ENCODE measurements at places on chromosomes 5 and 9.

DNA sequence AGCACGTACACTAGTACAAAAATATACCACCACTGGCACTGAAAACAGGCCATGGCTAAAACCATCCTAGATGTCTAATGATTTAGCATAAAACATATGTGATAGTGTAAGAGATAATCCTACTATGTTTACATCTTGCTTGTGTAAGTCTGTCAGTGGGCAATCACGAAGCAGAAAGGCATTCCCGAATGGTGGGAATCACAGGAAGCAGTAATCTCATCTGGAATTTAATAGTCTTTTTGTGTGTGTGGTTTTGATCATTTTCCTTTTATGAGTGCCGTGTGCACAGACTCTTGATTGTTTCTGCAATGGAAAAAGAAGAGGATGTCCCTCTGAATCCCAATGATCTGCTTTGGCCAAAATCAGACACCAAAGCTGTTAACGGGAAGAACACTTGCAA, 200.5 kb downstream of the EBF1 start:
- DNase-seq = no peak

DNA sequence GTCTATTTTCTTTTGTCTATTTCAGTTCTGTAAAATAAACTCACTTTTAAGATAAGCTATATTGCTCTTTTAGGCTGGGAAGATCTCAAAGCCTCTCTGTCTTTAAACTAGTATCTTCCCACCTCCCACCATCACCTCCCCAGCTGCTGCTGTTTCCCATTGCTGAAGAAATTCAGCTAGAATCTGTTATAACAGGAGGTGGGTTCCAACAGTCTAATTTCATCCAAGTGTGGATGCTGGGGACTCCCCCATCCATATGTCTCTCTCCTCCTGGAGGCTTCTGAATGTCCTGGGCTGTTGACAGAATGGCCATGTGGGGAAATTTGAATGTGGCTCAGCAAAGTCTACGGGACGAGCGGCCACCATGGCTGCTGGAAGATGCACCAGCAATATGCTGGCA, 301.0 kb downstream of the RASEF start:
- DNase-seq = no peak

DNA sequence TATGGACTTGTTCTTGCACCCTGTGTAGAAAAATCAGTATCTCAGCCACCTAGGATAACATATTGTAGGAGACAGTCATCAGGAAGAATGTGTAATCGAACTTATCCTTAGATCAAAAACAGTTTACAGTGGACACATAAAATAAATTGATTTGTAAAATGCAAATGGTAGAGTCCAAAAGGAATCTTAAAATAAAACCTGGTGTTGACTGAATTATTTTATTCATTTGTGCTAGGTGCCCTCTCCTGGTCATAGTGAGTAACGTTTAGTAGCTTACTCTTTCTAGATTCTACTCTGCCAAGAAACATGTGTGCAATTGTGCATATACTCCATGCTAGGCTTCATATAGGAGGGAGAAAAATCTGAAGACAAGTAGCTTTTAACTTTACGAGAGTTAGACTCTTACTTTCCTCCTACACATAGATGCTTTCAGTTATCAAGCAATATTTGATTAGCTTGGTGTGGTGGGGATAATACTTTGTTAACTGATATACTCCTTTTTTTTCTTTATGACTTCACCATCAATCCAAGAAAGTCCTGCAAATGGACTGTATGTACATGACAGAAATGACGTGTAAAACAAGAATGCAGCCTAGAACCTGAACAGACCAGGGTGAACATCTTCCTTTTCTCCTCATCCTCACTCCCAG, 23.7 kb upstream of the LOX start:
- DNase-seq = no peak

DNA sequence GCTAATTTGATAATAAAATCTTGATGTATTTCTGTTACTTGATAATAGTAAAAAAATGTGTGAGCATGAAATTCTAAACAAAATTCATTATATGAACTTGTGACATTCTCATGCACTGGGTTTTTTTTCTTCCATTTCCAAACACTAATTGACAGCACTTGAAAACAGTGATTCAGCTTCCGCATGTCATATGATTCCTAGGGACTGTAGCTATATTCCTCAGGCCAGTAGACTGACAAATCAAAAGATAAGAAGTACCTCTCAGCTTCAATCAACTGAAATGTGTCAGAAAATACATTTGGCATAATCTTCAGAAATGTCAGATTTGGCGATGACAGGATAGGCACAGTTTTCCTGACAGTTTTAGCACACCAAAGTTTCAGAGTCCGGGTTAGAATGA, 52.5 kb downstream of the EFNA5 start:
- no peak for DNase-seq

GRCh38 chr9:95087659-95088242, 229.8 kb downstream of the FANCC start:
- DNase-seq = no peak

DNA sequence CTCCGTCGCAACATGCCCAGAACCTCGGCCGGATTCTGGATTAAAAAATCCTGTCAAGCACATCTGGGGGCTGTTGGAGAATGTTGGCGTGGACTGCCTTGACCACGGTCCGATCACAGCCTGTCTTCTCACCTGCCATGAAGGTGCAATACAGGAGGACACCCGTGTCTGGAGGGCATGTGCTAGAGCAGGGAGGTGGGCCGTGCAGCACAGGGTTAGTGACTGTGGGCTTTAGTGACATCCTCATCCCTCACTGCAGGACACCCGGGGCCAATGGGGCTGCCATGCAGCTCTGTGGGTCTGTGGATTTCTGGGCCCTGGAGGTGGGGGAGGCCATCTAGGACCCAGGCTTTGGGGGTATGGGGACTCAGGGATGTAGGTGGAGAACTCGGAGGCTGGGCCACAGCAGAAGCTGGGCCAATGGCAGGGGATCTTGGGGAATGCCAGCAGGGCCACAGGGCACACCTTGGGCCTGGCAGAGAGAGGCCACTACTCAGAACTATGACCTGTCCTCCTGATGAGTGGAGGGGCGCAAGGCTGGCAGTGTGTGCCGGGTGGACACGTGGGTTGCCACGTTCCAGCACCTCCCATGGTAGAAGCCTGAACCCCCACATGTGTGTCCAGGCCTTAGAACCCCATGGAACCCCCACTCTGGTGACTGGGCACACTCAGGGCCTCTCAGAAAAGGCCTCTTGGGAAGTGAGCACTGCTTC, 23.3 kb downstream of the ZDHHC11B start:
- DNase-seq = no peak

- DNase-seq = no peak
These were observed 49.9 kb upstream of the TTC23L start for GRCh38 chr5:34789021-34789531.

GRCh38 chr5:154782812-154783592, 27.8 kb downstream of the LARP1 start:
- DNase-seq = no peak

DNA sequence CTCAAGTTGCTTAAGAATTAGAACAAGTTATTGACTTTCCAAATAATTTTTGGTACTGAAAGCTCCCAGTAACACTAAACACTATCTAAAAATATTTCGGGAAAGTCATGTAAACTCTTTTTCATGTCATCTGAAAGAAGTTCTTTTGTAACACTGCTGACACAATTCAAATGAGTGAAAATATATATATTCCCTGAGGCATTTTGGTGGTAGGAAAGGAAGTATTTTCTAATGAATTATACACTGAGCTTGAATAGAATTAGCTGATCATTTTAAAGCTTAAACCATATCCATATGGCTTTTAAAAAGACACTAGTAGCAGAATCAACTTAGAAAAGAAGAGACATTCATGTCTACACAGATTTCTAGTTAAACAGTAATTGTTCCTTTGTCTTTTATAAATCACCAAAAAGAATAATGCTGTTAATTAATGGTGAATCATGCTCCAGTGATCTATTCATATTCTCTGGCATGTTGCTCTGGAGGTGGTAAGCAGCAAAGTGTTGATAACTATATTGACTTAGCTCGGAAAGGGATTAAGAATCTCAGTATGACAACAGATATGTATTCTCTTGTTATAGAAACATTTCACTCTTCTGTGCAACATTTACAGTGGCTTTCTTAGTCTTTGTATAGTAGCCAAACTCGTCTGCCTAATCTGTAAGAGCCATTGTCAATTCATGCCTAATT, 27.4 kb upstream of the RFX3 start:
- no peak for DNase-seq

- no peak for DNase-seq
These were observed 146.3 kb downstream of the RORB start for GRCh38 chr9:74643303-74643923.

- DNase-seq = no peak
These were observed 1.4 kb upstream of the SNAPC4 start for GRCh38 chr9:136401173-136401922.

GRCh38 chr5:141785135-141785534, 93.1 kb downstream of the PCDH1 start:
- no peak for DNase-seq

DNA sequence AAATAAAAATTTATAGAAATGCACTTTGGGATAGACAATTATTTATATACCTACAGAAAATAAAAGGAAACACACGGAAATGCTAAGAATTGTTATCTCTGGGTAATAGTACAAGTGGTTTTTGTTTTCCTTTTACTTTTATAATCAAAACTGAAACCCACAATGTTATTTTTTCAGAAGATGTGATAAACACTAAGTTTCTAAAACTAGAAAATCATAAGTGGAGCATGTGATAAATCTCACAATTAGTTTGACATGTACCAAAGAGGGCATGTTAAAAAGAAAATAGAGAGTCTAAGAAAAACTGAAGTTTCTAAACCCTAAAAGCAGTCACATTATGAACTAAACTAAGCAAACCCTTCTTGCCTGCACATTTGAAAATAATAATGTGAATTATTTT, 61.1 kb downstream of the OXCT1 start:
- no peak for DNase-seq

DNA sequence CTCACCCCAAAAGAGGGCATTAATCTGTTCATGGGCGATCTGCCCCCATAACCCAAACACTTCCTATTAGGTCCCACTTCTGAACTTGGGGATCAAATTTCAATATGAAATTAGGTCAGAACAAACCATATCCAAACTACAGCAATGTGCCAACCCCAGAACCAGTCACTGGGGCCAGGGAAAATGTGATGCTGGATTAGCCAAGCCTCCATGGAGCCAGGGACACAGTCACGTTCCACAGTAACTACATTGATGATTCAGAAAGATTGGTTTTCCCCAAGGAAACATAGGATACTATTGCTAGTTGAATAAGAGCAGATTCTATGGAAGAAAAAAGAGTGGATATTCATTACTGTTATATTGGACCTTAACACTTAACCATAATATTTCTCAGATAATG, 84.2 kb downstream of the GIN1 start:
- DNase-seq = no peak

GRCh38 chr5:148912714-148913398, 86.4 kb downstream of the ADRB2 start:
- no peak for DNase-seq

DNA sequence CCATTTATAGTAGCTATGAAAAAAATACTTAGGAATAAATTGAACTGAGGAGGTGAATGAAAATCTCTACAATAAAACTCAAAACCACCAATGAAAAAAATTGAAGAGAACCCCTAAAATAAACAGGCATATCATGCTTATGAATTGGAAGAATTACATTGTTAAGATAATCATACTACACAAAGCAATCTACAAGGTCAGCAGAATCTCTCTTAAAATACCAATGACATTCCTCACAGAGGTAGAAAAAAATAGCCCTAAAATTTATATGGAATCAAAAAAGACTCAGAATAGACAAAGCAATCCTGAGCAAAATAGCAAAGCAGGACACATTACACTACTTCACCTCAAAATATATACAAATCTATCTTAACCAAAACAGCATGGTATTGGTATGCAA, 23.2 kb downstream of the PRDM9 start:
- no peak for DNase-seq

DNA sequence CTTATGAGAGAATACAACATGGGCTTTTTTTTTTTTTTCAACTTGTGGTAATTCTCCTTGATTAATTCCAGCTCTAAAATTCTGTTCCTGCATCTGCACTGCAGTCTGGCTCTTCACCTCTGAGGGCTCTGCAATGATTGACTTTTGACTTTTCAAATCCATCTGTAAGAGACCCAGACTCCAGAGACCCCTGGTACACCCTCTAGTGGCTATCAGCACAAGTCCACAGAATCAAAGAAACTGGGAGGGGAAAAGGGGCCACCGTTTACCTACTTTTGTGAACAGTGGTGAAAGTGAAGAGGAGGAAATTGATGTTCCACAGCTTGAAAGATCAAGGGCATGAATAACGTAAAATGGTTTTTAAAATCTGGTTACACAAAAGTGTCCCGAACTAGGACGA, 151.6 kb downstream of the SLIT3 start:
- DNase-seq = no peak

- DNase-seq = no peak
These were observed 41.3 kb downstream of the CFAP77 start for GRCh38 chr9:132451276-132451675.

GRCh38 chr9:103372828-103373227, 377.7 kb downstream of the CYLC2 start:
- DNase-seq = no peak

DNA sequence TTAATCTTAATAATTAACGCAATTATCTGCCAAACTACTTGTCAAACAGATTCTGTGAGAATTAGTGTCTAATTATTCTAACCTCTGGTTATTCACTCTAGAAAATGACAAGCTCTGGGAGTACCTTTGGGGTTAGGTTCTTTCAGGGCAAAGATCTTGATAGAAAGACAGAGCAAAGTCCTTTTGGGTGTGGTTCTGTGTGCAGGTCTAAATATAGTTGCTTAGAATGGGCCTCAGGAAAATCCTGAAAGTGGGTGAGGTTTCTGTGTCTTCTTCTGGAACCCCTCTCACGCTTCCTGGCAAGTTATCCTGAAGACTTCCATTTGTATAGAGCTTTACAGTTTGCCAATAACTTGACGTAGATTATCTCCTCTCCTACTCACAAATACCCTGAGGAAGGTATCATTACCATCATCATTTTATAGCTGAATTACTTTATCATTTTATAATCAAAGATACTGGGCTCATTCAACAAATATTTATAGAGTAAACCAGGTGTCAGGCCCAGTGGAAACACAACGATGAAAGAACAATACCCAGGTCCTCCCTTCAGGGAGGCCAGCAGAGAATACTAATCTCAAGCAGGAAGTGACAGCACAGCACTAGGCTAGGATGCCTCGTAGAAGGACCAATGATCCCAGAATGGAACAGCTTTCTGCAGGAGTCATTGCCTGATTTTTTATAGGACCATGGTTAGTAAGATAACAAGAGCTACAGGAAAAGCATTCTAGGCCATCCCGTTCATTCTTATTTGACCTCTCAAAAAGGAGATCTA, 27.6 kb upstream of the LHFPL2 start:
- DNase-seq = no peak
